ENCODE measurements at places on chromosomes 3 and 15.

GRCh38 chr15:68231102-68231818, 1.7 kb upstream of the CLN6 start:
- no peak for DNase-seq

DNA sequence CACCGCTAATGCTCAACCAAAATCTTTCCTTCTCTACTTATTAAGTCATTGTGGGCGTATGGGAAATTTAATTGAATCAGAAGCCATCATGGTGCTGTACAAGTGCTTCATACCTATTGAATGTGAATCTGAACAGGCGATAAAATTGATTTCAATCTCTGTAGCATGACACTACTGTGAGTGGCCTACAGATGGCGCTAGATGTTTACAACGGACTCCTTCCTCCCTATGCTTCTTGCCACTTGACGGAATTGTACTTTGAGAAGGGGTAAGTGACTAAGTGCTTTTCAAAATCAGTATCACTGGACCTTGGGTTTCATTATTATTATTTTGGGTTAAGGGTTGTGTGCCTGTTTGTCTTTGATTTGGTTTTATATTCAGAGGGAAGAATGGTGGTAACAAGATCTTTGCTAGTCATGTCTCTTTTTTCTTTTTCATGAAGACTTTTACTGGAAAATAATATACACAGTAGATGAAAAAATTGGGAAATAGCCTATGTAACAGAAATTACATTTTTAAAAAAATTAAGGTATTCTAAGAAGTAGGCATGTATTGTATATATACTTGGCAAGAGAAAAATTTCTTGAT, 35.4 kb downstream of the ACP3 start:
- DNase-seq, result peak; percentile 31

- no peak for DNase-seq
Measured at GRCh38 chr3:8085498-8085897, 416.1 kb upstream of the LMCD1 start.

DNA sequence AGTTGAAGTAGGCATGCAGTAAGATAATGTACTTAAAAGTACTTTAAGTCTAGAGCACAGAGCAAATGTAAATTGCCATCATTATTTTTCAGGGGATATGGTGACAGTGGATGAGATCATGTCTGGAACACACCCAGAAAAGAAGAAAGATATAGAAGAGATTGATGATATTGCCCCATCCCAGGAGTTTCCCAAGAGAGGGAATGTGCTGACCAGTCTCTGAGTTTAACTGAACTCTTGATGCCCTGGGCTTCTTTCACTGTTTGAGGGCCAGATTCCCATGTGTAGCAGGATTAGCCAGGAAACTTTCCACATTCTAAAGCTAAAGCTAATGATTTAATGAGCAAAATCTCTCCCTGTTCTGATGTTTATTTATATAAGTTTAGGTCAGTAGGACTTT, 366.8 kb upstream of the UMPS start:
- peak; percentile 25 for DNase-seq

GRCh38 chr3:14362890-14363289, 39.5 kb upstream of the SLC6A6 start:
- DNase-seq, result no peak

- DNase-seq, result no peak
Measured at GRCh38 chr3:178193846-178194245, 342.4 kb upstream of the KCNMB2 start.

- DNase-seq, result no peak
Measured at GRCh38 chr3:106333911-106334618, 465.3 kb upstream of the CBLB start.

DNA sequence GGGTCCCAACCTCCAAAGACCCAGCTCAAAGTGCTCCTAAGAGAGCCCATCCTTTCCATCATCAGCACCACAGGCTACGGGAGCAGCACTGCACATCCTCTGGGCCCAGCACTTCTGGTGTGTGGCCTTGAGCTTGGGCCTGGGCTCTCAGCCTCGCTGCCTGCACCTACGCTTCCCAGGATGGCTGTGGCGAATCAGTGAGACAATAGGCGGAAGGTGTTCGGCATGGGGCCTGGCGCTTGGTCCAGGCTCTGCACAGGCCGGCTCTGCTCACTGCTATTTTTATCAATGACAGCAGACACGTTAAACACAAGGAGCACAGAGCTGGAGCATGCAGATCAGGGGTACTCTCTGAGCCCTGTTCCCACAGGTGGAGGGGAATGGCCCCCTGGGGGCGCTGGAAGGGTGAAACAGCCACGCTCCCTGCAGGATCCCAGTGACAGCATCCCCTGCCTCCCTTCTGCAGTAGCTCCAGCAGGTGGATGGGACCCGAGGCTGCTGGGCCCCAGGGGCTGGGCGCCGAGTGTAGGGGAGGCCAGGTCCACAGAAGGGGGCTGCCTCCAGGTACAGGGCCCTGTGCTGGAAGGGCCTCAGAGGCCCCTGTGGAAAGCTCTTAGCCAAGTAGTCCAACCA, 90.0 kb upstream of the RPL32 start:
- DNase-seq, result no peak

DNA sequence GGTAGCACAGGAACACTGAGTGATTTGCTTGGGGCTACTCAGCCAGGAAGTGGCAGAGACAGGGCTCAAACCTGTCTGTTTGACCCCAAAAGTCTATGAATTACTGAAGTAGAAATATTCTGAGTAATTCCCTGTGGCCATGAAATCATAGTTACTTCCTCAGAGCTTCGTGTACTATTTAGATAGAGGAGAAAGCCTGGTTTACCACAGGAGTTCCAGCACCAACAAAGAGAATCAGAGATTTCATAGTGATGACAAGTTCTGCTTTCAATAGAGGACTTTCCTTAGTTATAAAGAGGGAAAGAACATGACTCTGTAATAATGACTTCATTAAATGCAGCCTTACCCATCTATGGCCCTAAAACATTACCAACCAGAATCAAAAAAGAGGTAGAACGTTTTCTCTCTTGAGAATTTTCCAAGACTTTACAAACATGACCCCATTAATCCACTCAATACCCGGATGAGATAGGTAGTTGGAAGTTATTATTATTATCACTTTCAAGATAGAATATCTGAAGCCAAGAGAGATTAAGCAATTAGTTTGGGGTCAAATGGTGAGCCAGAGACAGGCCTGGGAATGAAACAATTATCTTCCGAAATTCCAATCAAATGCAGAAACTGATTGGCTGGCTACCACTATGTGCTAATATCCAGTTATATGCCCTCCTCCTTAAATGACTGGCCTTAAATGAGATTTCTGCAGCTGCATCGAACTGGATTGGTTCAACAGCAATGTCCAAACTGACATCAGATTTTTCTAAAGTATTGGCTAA, 13.6 kb upstream of the WNT5A start:
- no peak for DNase-seq

GRCh38 chr15:31300981-31301672, 25.5 kb upstream of the KLF13 start:
- no peak for DNase-seq

- no peak for DNase-seq
Measured at GRCh38 chr3:37768107-37768809, 93.4 kb upstream of the CTDSPL start.

GRCh38 chr3:65924762-65925161, 114.0 kb downstream of the MAGI1 start:
- DNase-seq, result no peak

DNA sequence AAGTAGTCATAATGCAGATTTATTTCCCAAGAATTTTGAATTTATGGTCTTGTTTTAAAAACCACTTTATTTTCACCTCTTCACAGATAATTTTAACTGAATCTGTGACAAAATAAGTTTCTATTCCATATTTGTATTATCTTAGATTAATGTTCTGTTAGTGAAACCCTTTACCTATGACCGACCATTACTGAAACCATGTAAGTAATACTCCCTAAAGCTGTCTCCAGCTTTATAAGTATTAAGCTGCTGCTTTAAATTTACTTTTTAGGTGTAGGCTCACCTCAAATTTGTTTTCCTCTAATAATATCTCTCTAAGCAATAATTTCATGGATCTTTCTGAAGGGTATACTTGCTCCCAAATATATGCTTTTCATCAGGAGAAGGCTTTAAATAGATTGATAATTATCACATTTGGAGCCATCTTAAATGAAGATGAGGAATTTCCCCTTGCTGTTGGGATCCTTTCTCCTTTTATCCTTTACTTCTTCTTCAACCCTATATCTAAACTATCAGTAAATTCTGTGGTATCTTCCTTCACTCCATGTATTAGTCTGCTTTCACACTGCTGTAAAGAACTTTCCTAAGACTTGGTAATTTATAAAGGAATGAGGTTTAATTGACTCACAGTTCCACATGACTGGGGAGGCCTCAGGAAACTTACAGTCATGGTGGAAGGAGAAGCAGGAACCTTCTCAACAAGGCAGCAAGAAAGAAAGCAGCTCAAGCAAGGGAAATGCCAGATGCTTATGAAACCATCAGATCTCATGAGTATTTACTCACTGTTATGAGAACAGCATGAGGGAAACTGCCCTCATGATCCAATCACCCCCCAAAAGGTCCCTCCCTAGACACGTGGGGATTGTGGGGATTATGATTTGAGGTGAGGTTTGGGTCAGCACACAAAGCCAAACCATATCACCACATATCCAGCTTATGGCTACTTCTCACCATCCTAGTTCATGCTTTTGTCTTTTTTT, 92.3 kb upstream of the P2RY1 start:
- no peak for DNase-seq

DNA sequence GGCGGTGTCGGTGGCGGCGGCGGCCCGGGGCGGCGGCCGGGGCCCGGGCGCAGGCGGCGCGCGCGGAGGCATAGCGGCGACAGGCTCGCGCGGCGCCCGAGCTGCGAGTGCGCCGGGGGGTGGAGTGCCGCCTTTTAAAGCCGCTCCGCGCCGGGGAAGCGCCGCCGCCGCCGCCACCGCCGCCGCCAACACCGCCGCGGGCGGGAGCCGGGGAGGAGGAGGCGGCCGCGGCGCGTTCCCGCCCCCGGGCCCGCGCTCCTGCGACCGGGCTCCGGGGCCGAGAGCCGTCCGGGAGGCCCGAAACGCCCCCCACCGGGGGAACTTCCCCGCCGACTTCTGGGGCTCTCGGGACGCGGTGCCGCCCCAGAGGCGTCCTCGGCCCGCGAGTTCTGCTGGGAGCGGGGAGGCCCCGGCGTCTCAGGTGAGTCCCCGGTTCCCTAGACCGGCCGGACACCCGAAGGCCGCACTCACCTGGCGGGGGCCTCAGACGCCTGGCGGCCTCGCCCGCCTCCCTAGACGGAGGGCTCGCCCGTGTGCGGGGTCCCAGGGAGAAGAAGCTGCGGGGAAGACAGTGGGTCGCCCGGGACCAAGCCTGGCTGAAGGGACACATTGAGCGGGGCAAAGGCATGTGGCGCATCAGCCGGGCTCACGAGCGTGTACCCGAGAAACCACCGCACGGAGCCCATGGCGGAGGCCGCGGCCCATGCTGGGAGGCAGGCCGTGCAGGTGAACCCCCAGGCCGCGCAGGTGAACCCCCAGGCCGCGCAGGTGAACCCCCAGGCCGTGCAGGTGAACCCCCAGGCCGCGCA, at the start of gene PCSK6:
Gene PCSK6, minus strand, starts transcription at position 109 of the 809 bp plus-strand sequence. Its CDS starts 37 bp downstream, at position 72.
- no peak for DNase-seq

DNA sequence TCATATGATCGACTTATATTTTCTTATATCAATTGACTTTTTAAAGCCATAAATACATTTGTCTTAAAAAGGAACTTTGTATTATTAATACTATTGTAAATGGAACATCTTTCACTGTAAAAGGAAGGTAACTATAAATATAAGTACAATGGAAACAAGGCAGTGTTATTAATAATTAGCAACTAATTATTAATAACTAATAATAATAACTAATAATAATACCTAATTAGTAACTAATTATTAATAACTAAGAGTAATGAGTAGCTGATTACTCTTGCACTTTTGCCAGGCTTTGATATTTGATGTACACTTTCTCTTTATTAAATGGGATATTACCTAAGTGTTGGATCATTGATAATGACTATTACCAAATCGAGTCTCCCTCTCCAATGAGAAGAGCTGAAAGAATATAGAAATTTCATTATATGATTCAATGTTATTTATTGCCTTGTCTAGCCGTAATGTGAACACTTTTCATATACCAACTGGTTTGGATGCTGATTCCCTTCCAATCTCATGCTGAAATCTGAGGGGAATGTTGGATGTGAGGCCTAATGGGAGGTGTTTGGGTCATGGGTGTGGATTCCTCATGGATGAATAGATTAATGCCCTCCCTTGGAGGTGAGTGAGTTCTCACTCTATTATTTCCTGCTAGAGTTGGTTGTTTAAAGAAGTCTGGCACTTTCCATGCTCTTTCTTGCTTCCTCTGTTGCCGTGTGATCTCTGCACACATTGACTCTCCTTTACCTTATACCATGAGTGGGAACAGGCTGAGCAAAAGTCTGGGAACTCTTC, 202.1 kb upstream of the ZBTB20 start:
- no peak for DNase-seq

DNA sequence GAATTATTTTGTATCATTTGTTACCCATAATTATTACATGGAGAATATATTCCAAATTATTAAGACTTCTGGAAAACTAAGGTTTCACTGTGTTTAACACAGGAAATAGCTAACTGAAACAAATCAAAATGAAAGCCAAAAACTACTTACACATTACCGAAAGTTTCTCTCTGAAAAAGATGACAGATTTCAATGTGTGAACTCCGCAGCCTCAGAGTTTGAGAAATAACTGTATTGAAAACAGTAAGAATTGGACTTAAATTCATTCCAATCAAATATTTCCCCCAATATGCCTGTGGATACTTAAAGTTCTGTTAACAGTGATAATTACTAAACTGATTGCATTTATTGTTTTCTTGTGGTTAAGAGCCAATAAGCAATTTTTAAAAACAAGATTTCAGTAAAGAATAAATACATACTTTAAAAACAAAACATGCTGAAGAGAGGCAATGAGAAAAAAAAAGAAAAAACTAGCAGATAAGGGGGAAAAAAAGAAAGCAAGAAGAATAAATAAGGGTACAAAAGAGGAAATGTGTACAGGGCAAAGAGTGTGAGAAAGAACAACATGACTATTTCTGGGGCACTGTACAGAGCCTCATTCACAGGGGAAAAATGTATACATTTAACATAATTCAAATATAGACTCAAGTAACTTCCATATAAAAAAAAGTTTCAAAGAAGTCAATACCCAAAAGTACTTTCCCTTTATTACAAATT, 30.7 kb downstream of the DENND4A start:
- no peak for DNase-seq

GRCh38 chr3:152961323-152961722, 126.4 kb downstream of the P2RY1 start:
- DNase-seq, result peak; percentile 17
